ENCODE measurements at places on chromosomes 16 and 17.
A peak's percentile ranks its signal among the peaks of the same experiment; 100 is the strongest.

DNA sequence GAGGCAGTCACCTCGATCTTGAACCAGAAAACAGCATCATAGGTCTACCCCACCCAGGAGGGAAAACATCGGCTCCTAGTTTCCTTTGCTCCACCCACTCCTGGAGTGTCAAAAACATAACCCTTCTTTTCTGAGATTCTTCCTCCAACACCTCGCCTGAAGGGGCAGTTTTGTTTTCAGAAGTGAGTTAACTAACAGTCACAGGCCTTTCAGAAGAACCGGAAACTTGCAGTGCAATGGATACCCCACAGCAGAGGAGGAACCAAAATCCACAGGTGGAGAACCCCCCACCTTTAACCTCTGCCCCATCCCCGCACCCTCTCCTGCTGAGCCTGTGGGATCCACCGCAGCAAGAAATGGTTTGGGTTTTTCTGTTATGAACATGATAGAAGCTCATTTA lies 7.8 kb upstream of the TEX2 start:
- DNase-seq = no peak

DNA sequence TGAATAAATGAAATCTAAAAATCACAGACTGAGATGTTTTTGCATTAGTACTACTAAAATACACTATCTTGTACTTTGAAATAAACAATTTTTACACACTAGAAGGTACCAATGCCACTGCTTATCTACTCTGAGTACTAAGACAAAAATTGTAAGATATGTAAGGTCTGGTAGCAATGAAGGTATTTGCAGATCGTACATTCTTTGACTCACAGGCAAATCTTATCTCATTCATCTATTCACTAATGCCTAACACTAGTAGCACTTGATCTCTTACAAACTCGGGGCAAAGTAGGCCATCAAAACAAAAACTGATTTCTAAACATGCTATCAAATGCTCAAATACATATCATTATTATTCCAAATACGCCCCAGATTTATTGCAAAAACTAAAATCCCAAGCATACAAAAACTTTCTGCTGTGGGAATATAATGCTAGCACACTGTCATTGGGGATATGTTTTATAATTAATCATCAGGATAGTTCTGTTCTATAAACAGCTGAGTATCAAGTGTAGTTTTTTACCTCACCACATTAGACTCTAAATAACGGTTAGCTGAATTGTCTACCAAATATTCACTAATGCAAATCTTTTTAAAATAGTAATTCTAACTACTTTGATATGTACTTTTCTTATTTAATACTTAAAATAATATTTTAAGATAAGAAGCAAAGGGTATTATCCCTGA lies 68.0 kb downstream of the MED13 start:
- DNase-seq = no peak

DNA sequence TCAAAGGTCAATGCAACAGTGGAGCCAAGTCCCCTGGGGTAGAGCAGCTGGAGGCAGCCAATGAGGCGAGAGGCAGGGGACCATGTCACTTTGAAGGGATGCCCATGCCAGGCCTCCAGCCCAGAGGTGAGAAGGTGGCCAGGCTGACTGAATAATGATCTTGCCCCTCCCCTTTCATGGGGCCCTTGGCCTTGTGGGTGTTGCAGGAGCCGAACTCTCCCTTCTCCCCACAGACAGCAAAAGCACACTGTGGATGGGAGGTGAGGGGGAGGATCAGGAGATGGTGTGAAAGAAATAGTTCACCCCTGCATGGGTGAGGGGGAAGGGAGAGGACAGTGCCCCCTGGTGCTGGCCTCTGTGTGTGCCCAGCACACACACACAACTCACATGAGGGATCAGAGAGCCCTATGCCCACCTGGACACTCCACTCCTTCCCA lies 15.8 kb upstream of the TBX21 start:
- no peak for DNase-seq

DNA sequence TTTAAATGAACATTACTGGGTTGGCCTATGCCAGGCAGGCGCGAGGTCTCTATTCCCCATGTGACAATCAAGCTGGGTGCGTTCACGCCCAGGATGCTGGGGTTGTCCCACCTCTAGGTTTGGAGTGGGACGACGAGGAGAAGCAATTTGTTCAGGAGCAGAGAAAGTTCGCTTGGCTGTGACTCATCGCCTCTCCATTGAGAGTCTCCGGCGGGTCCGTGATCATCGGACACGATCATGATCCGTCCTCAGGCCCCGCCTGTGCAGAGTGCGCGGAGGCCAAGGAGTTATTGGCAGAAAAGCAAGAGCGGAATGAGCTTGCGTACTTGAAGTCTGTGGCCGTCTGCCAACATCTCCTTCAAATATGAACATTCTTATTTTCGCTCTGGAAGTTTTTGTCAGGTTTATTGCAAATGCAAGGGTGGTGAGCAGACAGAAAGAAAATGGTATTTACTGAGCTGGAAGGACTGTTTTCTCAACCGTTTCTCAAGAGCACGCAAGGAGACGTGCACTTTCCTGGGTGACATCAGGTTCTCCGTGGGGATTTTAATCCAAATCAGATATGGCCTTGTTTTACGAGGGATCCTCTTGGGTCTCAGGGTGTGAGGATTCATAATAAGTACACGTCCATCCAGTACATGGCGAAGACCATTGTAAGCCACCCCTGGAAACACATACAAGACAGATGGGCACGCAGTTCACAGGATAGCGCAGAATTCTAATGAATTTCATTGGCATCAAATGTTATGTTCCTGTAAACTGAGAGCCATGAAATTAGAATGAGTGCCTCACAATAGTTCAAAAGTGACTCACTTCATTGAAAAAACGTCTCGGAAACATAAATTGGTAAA lies 70.1 kb upstream of the CREBBP start:
- peak; percentile 65 for DNase-seq

DNA sequence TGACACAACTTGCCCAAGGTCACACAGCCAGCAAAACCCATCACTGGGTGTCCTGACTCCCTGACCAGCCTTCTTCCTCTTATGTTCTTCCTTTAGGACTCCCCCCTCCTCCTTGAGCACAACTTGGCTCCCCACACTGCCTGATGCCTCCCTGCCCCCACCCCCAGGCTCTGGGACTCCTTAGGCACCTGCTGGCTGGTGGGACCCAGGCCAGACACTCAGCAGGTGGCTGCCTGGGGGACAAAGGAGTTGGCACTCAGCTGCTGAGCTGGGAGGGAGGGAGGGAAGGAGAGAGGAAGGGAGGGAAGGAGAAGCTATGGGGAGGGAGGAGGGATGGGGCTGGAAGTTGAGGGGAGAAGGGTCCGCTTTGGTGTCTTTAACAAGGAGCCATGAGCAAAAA lies 8.0 kb downstream of the SEZ6 start:
- DNase-seq = no peak

GRCh38 chr17:36850790-36851189 lies 86.5 kb upstream of the LHX1 start:
- peak; percentile 73 for DNase-seq

DNA sequence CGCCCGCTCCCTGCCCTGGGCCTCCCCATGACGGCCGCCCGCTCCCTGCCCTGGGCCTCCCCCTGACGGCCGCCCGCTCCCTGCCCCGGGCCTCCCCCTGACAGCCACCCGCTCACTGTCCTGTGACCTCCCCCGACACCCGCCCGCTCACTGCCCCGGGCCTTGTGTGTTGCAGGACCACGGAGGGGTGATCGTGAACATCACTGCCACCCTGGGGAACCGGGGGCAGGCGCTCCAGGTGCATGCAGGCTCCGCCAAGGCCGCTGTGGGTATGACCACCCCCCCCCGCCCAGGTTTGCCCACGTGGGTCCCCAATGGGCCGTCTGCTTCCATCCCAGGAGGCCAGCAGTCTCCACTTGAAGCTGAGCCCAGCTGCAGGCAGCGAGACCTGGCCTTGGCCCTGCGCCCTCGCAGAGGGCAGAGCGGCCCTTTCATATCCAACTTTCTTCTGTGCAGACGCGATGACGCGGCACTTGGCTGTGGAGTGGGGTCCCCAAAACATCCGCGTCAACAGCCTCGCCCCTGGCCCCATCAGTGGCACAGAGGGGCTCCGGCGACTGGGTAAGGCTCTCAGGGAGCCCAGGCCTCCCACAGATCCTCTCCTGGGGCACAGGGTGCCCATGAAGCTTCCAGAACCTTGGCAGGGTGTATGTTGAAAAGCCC lies 9.0 kb downstream of the DECR2 start:
- DNase-seq = no peak

GRCh38 chr16:50059669-50060068 lies 6.1 kb upstream of the HEATR3 start:
- DNase-seq = peak; percentile 38

DNA sequence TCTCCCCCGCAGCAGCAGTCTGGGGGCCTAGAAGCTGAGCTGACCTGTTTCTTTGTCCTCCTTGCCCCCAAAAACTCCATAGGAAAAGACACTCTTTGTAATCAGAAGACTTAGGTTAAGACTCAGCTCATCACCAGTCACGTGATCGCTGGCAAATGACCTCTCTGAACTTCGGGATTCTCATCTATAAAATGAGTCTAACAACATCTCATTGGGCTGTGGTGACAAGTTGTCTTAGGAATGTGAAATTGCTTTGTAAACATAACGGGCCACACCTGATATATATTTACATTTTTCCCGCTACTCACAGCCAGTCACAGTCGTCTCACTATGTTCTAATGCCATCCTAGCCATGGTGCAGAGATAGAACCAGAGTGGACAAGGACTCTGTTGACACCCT lies 86.0 kb upstream of the LHX1 start:
- DNase-seq = peak; percentile 42

Measured in kidney tubule cell (primary cell).